ENCODE measurements at places on chromosomes 16 and 17. TPM values are rescaled to one million over a fixed set of nuclear protein-coding genes. Genes with fewer than 3 reads are reported as not detected.

MMP28 gene
- total RNA-seq = not detected

TNS4 gene
- total RNA-seq = 4.2 TPM

PLXDC1 gene
- 1.2 TPM for total RNA-seq

RAMP2 gene
- total RNA-seq = not detected

Measured in activated CD8-positive, alpha-beta memory T cell treated with anti-CD3 and anti-CD28 coated beads, Interleukin-2, amount 10 ng/mL, durations not matched to agents 7 days and 5 days (primary cell).